ENCODE measurements at places on chromosomes 2 and 18.

DNA sequence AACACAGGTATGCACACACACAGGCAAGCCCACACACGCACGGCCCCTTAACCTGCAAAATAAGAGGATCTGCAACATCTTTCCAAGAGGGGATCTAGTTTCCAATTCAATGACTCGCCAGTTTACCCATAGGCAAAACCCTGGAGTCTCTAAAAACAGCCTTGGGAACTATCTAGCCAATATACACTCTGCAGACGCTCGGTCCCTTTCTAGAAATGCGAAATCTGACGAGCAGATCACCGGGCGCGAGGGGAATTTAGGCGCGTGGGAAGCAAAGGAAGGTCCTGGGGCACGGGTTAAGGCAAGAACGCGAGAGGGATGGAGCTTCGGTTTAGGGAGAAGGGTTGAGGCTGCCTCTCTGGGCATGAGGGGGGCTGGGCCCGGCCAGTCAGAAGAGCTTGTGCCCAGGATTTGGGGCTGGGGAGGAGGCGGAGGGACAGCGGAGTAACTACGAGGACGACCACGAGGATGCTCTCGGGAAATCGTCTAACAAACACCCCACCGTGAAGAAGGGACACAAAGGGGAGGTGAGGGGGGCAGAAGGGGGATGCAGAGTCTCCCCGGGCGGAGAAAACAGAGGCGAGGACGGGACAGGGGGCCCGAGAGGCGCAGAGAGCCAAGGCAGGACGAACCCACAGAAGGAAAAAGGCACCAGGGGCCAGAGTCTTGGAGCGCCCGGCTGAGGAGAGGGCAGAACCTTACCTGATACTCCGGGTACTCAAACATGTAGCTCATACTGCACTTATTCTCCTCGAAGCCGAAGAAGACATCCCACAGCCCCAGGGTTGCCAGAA is 542 bp downstream of the PGAP1 start:
- DNase-seq = no peak

- DNase-seq = no peak
These were observed 126.5 kb downstream of the RNF144A start for GRCh38 chr2:7043690-7044089.

DNA sequence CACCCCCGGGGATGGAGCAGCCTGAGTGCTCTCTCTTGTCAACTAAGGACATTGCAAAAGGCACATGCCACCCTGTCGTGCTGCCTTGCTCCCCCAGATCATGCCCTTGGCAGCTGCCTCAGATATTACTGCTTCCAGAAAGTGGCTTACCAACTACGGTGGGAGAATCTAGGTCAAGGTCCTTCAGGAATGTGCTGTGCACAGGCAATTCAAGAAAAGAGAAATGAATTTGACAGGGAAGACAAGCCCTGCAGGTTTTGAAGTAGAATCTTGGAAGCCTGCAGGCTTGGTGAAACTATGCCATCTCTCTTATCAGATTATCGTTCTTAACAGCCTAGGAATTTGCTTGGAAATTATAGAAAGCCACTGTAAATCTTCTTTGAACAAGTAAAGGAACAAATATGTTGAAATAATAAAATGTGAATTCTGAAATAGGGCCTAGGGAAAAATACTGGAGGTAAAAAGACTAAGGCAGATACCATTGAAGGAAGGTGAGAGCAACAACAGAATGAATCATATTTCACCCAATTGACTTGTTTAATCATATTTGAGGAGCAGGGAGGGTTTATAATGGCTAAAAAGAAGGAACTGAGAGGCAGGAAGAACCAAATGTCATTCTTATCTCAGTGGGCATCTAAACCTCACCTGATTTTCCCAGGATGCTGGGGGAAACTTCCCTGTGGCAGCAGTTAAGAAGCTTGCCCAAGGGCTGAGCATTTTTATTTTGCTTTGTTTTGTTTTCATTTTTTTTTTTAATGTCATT is 94.0 kb upstream of the GLS start:
- DNase-seq = no peak

DNA sequence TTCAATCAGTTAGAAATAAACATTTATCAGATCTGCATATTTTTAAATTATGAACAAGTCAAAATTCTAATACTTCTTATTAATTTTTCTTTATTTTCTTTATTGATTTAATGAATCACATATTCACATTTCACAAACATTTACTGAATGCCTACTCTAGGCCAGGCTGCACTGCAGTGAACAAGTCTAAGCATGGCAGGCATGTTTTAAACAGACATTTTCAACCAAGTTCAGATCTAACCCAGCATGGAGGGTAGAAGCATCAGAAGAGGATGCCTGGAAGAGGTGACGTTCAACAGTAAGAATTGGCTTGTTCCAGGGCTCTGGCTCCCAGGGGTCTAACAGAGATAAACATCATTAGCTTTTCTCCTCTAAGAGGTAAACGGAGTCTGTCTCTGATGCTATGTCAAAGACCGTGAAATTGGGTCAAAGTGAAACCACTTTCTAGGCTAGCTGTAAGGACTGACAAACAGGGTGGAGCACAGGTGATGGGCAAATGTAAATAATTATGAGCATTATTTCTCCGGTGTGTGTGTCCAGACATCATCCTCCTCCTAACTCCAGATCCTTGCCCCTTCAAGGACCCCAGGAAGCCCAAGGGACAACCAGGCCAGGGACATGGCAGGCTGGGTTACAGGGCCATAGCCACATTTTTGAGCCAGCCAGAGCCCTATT is 50.6 kb downstream of the UNC50 start:
- DNase-seq = no peak

GRCh38 chr2:228681426-228681825 is 499.9 kb upstream of the SPHKAP start:
- no peak for DNase-seq

- no peak for DNase-seq
These were observed 32.8 kb upstream of the IL1B start for GRCh38 chr2:112869258-112869842.

GRCh38 chr2:88765154-88765888 is 73.8 kb downstream of the RPIA start:
- peak; percentile 64 for DNase-seq

- DNase-seq = no peak
These were observed 356.8 kb upstream of the ST6GAL2 start for GRCh38 chr2:107242811-107243210.

GRCh38 chr2:121382744-121383143 is 97.7 kb upstream of the TFCP2L1 start:
- DNase-seq = no peak

GRCh38 chr2:42196403-42197267 is 27.5 kb downstream of the EML4 start:
- DNase-seq = peak; percentile 12

- no peak for DNase-seq
These were observed at the start of gene SULT1C2 for GRCh38 chr2:108288534-108289106. Gene SULT1C2 (plus strand): TSS chr2:108288895. CDS start chr2:108293668, 4,773 bp downstream.

DNA sequence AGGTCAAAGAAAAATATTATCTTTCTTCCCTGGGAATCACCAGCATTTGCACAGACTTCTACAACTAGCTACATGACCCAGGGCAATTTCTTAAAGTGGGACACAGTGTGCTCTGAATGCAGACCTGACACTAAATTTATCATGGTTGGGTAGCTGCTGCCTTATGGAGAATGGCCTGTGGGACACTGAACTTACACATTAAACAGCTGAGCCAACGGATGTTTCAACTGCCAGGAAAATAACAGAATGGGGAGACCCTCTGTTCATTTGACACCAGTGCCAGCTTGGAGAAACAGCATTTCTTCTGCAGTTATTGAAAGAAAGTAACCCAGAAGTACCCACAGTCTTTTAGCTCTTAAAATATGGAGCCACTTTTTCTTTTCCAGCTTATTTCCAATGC is 54.1 kb downstream of the SLC8A1 start:
- DNase-seq = no peak

GRCh38 chr2:202376460-202377206 is 506 bp downstream of the BMPR2 start:
- DNase-seq = no peak

- no peak for DNase-seq
These were observed 1.8 kb downstream of the TSPYL6 start for GRCh38 chr2:54254180-54254579.

DNA sequence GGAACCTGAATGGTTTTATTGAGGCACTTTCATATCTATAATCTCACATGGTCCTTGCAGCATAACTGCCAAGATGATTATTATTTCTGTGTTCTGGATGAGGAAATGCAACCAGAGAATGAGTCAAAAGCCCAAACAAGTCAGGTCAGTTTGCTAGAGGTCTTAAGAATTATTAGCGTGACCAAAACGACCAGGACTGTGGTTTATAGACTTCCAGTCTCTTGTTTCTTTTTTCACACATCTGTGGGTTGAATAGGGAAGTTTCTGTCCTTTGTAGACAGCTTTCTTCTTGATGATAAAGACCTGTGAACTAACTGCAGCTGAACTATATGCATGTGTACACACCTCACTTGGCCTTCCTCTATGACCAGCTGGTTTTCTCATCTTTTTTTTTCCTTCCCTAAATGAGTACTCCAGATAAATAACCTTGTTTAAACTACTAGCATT is 13.9 kb downstream of the ADAM23 start:
- DNase-seq = peak; percentile 85

GRCh38 chr2:85601771-85602475 is 575 bp downstream of the TMEM150A start:
- no peak for DNase-seq

GRCh38 chr2:63440612-63441011 is 147.7 kb downstream of the WDPCP start:
- DNase-seq = no peak

DNA sequence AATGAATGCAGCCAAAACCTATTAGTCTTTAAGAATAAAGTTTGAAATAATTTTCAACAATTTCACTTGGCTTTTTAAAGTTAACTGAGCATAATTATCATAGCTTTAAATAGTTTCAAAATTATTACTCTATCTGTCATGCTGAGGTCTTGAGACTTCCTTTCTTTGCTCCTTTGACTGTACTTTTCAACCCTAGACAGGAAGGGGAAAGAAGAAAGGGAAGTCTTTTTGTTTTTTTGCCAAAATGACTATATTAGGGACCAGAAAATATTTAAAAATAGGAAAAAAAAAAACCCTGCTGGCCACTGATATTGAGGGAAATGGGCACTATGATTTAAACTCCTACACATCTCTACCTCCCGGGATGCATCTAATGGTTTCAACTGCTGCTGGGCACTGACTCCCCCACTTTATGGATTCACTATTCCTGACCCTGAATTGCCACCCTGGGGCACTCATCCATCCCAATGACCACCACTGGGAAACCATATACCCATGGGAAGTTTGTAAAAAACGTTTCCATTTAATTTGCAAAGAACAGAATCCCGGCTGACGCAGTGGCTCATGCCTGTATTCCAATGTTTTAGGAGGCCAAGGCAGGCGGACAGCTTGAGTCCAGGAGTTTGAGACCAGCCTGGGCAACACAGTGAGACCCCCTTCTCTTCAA is 50.5 kb downstream of the GAREM1 start:
- no peak for DNase-seq

- no peak for DNase-seq
These were observed 65.2 kb downstream of the KYNU start for GRCh38 chr2:142942690-142943089.

DNA sequence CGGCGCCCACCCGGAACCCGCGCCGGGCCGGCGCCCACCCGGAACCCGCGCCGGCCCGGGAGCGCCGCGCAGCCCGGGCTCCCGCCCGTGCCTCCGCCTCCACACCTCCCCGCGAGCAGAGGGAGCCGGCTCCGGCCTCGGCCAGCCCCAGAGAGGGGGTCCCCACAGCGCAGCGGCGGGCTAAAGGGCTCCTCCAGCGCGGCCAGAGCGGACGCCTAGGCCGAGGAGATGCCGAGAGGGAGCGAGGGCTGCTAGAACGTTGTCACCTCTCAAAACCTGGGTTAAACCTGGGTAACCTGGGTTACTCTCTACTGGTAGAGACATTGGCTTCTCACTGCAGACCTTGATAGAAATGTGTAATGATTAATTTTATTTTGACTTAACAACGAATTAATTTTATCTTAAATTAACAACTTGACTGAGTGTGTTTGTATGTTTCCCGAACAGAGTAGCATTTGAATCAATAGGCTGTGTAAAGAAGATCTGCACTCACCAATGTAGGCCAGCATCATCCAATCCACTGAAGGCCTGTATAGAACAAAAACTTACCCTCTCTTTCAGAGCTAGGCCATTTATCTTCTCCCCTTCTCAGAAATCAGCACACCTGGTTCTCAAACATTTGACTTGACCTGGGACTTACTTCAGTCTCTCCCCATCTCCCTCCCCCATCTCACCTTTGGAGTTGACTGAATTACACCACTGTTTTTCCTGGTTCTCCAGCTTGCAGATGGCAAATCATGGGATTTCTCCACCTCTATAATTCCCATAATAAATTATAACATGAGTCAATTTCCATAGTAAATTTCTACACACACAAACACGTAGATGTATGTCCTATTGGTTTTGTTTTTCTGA is 242.7 kb downstream of the ASXL3 start:
- no peak for DNase-seq

GRCh38 chr2:62661263-62661635 is 44.3 kb upstream of the EHBP1 start:
- no peak for DNase-seq

DNA sequence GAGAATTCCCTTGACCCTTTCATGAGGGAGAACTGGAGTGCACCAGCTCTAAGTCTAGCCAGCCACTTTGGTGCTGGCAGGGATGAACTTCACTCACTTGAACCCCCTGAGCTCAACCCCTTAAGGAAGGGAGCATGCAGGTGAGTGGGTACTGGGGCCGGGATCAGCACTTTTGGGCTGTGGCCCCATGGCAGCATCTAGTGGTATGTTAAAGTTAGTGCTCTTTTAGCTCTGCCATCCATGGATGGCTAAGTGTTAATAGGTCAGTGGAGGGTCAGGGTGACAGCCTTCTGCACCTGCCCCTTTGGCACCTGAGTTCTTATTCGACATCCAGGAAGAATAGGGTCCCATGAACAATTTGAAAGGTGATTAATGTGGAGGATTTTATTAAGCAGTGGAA is 689.0 kb upstream of the FSHR start:
- no peak for DNase-seq

GRCh38 chr2:173062801-173063200 is 12.8 kb upstream of the MAP3K20 start:
- no peak for DNase-seq

DNA sequence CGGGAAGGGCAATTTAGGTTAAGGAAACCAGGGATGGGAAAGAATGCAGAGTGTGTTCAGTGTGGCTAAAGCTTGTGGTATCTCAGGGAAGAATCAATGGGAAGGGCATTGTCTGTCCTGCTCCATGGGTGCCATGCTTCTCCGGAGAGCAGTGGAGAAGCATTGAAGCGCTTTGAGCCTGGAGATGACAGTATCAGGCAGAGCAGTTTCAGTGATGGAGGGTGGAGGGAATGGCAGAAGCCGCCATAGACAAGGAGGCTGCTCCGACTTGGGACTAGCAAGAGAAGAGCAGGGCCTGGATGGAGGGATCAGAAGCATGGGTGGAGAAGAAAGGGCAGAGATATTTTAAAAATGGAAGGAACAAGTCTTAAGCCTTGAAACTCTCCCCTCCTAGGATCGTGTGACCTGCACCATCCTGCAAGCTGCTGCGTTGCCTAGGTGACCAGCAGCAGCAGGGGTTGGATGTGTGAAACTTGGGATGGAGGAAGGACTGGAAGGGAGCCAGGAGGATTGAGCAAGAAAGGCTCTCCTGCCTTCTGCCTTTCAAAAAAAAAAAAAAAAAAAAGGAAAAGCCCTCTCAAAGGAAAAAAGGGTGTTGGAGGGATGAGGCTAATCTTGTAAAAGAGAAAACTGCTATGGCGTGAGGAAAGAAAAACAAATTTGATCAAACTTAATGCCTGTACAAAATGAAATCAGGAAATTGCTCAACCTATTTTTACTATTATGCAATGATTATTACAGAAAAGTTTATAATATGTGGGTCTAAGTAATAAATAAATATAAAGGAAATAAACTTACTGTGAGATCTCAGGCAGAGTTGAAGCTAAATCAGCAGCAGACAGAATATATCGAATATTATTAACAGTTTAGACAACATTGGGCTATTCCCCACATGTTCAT is 493.8 kb upstream of the NRP2 start:
- DNase-seq = no peak
